ENCODE measurements at places on chromosomes 7 and 10. TPM values are rescaled to one million over a fixed set of nuclear protein-coding genes. Genes with fewer than 3 reads are reported as not detected.

DNA sequence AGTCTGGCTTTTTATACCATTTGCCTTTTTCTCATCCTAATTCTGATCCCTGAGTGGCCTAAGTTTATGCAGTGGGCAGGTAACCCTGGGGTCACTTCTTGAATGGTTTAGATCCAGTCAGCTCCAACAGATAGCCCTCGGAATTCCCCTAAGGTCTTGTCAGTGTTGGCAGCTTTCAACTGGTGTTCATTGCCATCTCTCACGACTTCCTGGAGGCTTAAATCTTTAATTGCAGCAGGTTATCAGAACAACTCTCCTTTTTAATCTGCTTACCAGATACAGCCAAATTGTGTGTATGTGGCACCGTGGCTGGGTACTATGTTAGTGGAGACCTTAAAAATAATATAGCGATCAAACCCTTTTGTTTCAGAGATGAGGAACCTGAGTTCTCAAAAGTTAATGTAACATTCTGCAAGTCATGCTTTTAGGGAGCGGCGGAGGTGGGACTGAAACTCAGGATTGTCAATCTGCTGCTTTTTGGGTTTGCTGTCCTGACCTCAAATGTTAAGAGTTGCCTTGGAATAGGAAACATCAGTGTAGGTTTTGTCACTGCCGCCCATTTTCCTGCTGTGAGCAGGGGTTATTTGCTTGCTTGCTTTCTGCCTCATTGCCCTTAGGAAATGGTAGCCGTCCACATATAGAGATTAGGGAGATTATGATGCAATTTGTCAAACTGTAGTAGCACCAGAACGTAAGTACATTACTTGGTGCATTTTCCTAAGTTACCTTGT, 818 bp downstream of the DLD start:
- DNase-seq = no peak

GRCh38 chr7:49580761-49581160, 192.7 kb upstream of the VWC2 start:
- no peak for DNase-seq

DNA sequence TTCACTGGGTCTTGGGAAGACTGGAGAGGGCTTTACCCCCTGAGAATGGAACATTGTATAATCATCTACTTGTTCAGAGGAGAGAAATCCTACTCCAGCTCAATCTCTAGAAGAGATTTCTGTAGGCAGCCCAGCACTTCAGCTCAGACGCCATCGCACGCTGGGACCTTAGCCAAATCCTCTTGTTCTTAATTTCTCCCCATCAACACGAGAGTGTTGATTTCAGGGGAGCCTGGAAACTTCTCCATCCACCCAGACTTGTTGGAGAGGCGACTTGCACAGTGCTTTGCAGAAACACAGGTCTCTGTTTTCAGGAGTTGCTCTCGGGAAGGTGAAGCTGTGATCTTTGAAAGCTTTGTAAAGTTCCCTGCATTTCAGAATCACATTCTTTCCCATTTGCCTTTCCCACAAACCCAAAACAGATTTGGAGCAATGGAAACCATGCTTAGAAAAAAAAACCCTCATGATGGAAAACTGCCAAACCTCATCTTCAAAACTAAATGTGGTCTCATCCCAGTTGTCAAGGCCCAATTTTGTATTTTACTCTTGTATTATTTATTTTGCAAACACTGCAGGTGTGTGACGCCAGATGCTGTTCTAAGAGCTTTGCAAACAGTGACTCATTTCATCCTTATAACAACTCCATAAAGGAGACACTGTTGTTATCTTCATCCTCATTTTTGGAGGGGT, 60.9 kb downstream of the CALML3 start:
- no peak for DNase-seq

DNA sequence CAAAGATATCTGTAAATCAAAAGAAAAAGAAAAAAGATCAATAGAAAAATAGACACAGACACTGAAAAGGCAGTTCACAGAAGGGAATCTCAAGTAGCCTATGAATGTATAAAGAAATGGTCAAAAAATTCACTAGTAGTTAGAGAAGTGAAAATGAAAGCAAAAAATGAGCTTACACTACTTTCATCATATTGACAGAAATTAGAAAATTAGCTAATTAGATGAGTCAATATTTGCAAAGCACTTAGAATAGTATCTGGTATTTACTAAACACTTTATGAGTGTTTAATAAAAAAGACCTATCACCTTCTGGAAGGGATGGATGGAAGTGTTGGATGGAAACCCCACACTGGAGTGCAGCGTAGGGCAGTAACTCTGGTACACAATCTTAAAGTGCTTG, 1.7 kb upstream of the CFAP58 start:
- DNase-seq = no peak

- DNase-seq = no peak
Observed at GRCh38 chr10:85318809-85319807, 990.7 kb downstream of the CCSER2 start.

FGFR2 gene
- not detected for total RNA-seq

CCDC7 gene
- total RNA-seq = 7.1 TPM

Data from activated naive CD4-positive, alpha-beta T cell treated with anti-CD3 and anti-CD28 coated beads, Interleukin-2, amount 50 U/mL, for 72 hours (primary cell).